ENCODE measurements at places on chromosomes 3 and 15.

DNA sequence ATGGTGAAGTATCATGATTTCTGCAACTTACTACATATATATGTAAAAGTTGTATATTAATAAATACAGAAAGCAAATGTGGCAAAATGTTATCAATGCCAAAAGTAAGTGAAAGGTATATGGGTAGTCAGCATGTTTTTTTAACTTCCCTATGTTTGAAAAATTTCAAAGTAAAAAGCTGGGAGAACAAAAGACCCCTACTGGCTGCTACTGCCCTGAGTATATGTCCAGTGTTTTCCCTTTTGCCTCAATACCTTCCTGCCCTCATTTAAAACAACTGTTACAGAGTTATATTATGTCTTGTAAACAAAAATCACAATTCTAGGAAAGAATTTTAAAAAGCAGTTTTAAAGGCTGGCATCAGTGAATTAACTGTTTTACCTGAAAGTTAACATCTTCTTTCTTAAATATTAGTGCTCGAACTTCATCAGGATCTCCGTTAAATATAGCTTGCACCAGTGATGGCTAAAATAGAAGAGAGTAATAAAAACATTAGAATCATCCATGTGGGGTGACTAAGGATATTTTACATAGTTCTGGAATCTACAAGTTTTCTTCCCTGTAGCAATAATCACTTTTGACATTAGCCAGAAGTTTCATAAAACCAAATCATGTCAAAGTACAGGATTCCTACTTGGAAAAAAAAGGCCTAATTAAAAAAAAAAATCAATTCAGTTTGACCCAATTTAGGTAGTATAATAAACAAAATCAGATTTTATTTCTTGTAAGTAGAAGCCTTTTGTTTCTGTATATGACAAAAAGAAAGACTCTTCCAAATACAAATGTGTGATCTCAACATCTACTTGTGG is 2.7 kb downstream of the ANKRD28 start:
- no peak for DNase-seq

DNA sequence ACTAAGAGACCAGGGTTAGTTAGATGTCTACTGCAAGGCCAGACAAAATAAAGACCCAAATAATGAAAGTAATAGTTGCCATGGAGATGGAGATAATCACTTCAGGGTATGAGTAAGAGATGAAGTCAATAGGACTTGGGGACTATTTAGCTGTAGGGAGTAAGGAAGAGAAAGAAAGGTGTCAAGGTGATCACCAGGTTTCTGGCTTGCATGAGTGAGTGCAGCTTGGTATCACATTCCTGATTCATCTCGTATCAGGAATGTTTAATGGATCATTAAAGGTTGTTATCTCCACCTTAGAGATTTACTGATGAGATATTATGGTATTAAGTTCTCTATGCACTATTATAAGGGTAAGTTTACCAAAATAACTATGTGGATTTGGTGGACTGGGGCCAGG is 357.4 kb upstream of the ATP11B start:
- DNase-seq: no peak

GRCh38 chr15:32866454-32867312 is 148.9 kb downstream of the GREM1 start:
- DNase-seq: no peak

GRCh38 chr3:119769394-119770149 is 12.3 kb upstream of the NR1I2 start:
- no peak for DNase-seq

DNA sequence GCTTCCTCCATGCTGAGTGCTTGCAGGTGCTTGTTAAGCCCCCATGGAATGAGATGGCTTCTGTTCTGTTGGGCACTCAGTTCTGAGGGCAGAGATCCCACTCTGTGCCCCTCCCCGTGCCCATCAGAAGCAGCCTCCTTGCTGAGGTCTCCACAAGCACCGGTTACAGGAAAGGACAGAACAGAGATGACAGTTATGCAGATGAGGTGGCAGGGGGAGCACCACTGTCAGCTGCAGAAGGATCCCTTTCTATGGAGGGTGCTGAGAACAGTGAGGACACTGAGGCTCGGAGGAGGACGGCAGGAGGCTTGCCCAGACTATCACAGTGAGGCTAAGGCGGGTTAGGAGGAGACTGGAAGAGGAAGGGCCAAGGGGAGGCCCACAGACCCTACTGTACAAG is 12.4 kb downstream of the CACNA2D2 start:
- no peak for DNase-seq

DNA sequence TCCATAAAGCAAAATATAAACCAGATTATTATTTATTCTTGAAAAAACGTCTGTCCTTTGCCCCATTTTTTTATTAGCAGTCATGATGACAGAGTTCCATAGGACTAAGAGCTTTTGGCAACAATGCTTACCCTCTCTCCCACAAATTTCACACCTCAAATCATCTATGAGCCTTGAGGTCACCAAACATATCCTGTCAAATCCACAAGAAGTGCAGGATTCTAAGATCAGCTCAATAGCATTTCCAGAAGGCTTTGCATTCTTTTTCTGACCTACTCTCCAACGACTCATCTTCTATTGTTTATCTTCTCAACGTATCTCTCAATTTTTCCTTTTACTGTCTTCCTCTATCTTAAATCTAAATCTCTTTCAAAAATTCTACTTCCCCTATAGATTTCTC is 619.1 kb upstream of the BCHE start:
- DNase-seq: no peak

- no peak for DNase-seq
Observed at GRCh38 chr3:124352149-124352539, 360.2 kb upstream of the ROPN1 start.

DNA sequence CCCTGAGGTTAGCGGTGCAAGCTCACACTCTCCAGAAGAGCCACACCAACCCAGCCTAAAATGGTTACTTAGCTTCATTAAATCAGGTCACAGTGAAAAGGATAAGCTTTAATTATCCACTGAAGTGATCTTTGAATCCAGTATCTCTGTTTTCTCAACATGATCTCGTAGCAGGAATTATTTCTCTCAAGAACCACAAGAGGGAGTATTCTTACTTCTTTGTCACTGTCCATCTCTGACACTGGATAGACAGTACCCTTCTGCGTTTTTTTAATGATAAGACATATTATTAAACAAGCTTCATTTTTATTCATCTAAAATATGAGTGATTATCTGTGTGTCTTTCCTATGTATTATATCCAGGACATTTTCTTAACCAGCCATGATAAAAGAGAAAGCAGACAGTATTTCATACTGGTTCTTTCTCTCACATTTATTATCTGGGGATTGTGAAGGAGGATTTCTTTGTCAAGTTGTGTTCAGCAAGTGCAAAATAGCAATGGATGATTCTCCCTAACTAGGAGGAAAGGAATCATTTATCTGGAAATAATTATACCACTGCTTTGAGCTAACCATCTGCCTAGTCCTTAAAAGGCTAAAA is 105.4 kb upstream of the CCDC54 start:
- no peak for DNase-seq

GRCh38 chr3:64654013-64654412 is 33.8 kb downstream of the ADAMTS9 start:
- DNase-seq: no peak

- DNase-seq: no peak
Observed at GRCh38 chr15:60345598-60345997, 52.2 kb downstream of the ANXA2 start.

- no peak for DNase-seq
Observed at GRCh38 chr15:39641191-39641889, 60.5 kb downstream of the THBS1 start.

GRCh38 chr3:100702082-100702979 is 7.0 kb upstream of the TFG start:
- no peak for DNase-seq

Measured in activated T-helper 1 cell treated with Interleukin-2 at 50 U/mL for 16 hours (primary cell).